ENCODE measurements at places on chromosomes 12 and 14. TPM values are rescaled to one million over a fixed set of nuclear protein-coding genes. Genes with fewer than 3 reads are reported as not detected.

APPL2 gene
- total RNA-seq, result 47.5 TPM

TSPAN8 gene
- total RNA-seq, result 0.22 TPM

RERG gene
- 10.8 TPM for total RNA-seq

SMCO2 gene
- not detected for total RNA-seq

- no peak for DNase-seq
Measured at GRCh38 chr12:64826234-64826633, 1.8 kb downstream of the TBC1D30 start.

GRCh38 chr14:104171029-104171697 lies 32.8 kb downstream of the KIF26A start:
- no peak for DNase-seq

GRCh38 chr12:26870491-26871419 lies 37.8 kb upstream of the ITPR2 start:
- no peak for DNase-seq

GRCh38 chr12:105204916-105205315 lies 31.1 kb downstream of the APPL2 start:
- no peak for DNase-seq

DNA sequence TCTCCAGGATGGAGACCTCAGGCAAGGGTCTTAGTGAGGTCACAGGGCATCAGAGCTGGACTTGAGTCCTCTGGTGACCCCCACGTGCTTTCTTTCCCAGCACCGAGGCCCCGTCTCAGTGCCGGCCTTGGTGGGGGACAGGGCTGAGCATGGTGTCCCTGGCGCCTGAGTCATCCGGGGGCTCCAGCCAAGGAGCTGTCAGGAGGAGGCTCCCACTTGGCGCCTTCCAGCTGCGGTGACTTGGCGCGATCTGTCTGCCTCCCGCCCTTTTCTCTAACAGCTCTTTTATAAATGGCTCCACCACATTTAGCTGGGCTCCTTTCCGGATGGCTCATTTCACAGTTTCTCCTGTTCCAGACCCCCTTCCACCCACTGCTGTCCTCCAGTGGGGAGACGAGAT lies 60.4 kb downstream of the PRMT8 start:
- DNase-seq, result no peak

DNA sequence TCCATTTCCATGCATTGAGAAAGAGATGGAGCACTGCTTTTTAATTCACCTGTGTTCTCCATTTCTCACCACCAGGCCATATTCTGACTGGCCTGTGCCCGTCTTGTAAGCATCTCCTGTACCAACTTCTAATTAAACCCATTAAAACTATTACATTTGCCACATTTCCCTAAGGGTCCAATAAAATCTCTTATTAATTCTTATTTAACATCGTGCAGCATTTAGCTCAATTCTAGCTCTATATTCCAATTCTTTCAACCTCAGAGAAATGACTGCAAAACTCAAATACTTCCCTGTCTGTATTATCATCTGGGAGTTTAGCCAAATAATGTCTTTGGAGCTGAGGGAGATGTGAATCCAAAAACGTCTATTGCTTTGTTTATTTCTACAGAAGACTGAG lies 495.4 kb upstream of the TMEM132C start:
- no peak for DNase-seq

GRCh38 chr14:106508216-106508615 lies 981.8 kb downstream of the TMEM121 start:
- no peak for DNase-seq

DNA sequence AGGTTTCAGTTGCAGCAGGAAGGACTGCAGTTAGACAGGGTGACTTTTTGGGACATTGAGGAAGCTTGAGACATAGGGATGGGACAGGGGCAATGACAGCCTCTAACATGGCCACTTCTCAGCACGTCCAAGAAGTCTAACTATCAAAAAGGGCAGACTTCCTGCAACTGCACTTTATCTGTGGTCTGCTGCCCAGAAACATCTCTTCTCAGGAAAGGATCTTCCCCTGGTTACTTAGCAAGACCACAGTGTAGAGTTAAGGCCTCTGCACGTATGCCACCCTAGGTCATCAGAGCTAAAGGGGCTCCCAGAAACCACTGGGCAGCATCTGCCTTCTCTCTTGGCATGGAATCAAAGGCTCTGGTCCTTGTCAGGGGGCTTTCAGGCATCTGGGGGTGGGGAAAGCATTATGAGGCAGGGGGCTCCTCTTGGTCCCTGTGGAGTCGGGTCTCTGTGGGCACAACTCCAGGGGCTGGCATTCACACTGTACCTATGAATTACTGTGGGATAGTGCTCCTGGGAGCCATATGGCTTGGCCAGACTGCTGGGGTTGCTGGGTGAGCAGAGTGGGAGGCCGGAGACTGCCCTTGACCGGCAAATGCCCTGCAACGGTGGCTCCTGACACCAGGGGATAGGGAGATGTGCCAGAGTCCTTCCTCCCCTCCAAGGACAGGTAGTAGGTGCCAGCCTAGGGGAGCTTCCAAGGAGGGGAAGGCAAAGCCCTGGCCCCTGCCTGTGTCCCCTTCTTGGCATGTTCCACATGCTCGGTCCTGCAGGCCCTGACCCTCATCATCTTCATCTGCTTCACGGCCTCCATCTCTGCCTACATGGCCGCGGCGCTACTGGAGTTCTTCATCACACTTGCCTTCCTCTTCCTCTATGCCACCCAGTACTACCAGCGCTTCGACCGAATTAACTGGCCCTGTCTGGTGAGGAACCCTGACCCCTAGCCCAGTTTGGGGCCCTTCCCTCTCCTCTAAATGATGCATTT lies 1.0 kb downstream of the CMTM5 start:
- DNase-seq, result no peak

DNA sequence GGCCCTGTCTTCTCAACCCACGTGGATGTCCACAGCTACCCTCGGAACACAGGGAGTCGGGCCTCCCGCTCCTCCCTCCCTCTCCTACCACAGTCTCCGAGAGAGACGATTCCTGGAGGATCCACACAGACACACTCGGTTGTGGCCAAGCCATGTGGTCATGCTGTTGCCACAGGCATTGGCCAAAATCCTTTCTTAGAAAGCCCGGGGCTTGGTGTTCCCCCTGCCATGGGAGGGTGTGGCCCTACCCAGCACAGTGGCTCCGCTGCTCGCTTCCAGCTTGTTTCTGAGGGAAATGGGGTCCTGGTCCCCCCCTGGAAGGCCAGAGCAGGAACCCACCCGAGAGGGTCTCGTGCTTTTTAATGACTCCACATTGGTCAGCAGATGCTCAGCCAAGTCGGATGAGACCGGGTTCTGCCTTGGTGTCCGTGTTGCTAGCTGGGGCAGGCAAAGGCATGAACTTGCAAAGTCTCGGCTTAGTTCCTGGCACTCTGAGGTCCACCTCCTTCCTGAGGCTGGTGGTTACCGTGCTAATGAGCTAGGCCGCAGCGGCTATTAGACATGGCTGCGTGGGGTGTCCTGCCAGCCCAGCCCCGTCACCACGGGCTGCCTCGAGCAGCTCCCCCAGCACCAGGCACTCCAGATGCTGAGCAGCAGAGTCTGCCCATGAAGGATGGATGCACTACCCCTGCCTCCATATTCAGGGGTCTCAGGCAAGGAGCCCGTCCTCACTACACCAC lies 46.8 kb upstream of the MEG3 start:
- DNase-seq, result peak; percentile 62

DNA sequence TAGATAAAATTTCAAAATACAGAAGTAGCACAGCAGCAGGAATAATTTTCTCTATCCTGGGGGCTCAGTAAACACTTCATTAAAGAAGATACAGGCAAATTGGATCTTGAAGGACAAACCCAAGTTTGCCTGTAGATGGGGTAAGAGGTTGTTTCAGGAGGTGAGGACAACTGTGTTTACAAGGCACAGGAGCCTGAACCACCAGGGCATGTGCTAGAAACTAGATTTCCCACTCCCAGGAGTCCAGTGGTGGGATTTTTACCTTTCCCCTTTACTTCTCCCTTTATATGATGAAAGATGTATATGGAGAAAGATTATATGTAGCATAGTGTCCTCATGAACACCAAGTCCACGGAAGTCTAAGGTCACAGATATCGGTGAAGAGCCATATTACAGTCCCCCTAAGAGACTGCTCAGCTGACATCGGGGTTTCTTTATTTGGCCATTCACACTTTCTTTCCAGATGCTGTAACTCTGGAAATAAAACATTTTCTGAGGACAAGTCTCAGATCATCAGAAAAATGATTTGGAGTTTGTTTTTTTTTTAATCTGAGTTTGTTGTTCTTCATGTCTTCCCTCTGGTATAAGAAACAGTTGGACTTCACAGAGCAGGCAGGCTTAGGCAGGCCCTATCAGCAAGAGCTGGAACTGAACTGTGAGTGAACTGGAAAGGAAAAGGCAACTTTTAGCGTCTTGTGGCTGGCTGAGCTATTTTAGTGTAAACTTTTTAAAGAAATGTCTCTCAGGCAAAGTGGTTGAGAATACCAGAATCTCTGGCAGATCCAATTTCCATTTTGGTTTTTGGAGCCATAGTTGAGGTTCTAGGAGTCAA lies 8.0 kb upstream of the EVL start:
- no peak for DNase-seq

DNA sequence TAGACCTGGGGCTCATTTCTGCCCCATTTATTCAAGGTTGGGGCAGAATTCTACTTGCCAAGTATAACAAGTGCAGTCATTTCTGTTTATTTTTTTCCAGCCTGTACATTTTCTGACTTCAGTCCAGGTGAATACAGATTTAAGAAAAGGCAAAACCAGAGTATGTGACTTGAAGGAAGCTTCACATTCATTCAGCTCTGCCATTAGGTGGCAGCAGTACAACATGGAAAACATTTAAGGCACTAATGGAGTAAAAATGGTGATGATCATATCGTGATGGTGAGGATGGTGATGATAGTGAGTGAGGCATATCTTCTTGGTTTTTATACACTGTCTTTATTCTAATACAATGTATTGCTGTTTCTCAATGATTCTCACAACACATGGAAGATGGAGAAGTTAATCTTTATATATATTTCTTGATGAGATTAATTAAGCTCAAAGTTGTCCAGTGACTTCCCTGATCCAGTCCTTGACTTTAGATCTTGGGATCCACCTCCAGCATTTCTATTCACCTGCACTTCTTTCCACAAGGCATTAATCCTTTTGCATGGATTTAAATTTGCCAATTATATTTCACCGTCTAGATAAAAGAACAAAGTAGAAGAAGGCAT lies 176.7 kb upstream of the SEL1L start:
- DNase-seq, result no peak

GRCh38 chr14:61484031-61484430 lies 162.7 kb downstream of the PRKCH start:
- no peak for DNase-seq

GRCh38 chr12:114678028-114678427 lies 5.9 kb downstream of the TBX3 start:
- DNase-seq, result no peak

DNA sequence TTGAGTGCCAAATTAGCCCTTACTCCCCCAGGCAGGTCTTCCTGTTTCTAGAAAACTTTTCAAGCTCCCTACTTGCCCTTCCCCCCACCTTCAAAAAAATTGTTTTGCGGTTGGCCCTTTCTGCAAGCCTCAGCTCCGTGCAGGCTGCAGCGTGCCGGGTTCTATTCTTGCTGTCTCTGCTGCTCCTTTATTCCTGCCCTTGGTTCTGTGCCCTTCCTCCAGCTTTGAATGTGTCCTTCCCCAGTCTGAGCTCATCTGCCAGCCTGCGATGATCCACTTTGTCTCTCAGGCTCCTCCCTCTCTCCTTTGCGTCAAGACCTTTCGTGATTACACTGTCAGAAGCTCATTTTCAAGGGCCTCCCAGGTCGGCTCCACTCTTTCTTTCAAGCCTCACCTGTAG lies 98.6 kb downstream of the IRF2BPL start:
- no peak for DNase-seq

Measured in chondrocyte (in vitro differentiated cells).